Activated CD8-positive, alpha-beta T cell treated with anti-CD3 and anti-CD28 coated beads for 36 hours (primary cell): ENCODE measurements at places on chromosomes 7 and 10.

- DNase-seq: no peak
These were observed 1.8 kb upstream of the EFCAB10 start for GRCh38 chr7:105583061-105583460.

DNA sequence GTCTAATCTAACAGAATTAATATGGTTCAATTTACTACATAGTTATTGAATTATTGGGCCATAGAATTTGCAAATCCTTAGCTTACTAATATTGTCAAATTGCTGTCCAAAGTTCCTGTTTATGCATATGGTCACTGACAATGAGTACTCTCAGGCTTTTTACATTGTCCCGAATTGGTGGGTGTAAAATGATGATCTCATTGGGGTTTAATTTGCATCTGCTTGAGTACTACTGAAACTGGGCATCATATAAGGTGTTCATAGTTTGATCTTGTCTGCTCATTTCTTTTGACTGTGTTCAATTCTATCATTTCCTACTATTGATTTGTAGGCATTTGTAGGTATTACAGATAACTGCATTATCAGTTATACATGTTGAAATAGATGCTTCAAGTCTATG is 12.7 kb downstream of the ABCA13 start:
- no peak for DNase-seq

GRCh38 chr7:106402898-106403297 is 118.1 kb upstream of the NAMPT start:
- no peak for DNase-seq

- no peak for DNase-seq
These were observed 57.0 kb upstream of the GPR158 start for GRCh38 chr10:25117757-25118156.

GRCh38 chr7:72316148-72316547 is 96.0 kb downstream of the CALN1 start:
- DNase-seq: no peak

DNA sequence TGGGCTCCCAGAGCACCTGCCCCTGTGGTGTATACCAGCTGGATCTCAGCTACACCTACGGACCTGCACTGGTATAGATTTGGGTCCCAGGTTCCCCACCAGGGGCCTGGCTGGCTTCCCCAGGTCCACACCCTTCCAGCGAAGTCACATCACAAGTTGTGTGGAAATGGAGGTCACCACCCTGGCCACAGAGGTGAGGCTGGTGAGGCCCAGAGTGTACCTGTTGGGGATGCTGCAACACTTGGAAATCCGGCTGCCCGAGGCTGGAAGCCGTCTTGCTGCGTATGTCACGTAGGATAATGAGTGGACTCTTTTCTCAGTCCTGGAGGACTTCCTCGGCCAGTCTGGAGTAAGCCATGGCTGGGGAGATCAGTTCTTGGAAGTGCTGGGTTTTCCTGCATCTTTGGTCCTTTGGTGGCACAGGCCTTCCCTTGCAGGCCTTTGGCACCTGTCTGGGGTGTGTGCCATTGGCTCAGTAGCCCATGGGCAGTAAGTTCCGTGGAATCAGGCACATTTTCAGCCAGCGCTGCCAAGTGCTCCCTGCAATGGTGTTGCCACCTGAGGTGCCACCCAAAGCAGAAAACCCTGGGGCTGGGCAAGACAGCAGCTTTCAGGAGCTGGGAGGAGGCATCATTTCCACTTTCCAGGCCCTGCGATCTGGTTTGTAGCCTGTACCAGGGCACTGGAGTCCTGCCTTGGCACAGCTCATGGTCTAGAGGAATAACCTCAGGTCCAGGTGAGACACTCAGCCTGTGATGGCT is 97.9 kb downstream of the LHPP start:
- no peak for DNase-seq

DNA sequence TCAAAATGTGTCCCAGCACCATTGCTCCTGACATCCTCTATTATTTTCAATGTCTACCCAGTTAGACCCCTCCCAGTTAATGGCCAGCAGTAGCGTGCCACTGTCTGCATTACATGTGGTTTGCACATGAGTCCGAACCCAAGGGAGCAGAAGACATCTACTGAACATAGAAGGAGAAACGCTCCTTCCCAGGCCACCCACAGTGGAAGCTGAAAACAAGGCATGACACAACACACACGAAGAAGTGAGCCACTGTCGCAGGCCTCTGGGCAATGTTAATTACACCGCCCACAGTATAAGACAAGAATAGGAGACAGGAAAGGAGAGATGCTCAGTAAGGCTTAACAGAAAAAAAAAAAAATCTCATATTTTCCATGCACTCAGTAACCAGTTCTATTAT is 50.5 kb downstream of the MKX start:
- no peak for DNase-seq

GRCh38 chr7:34385384-34385783 is 272.6 kb upstream of the NPSR1 start:
- no peak for DNase-seq

- no peak for DNase-seq
These were observed 2.2 kb downstream of the GLUD1 start for GRCh38 chr10:87092376-87092860.

- no peak for DNase-seq
These were observed 11.5 kb downstream of the SGPL1 start for GRCh38 chr10:70827086-70827757.

- DNase-seq: peak; percentile 57
These were observed 1.0 kb downstream of the SRGN start for GRCh38 chr10:69088801-69089501.

- no peak for DNase-seq
These were observed 35.9 kb upstream of the CCSER2 start for GRCh38 chr10:84292502-84292901.

GRCh38 chr10:92278996-92279696 is 11.7 kb downstream of the CPEB3 start:
- no peak for DNase-seq

- no peak for DNase-seq
These were observed 173.4 kb downstream of the RNF216 start for GRCh38 chr7:5607951-5608656.

DNA sequence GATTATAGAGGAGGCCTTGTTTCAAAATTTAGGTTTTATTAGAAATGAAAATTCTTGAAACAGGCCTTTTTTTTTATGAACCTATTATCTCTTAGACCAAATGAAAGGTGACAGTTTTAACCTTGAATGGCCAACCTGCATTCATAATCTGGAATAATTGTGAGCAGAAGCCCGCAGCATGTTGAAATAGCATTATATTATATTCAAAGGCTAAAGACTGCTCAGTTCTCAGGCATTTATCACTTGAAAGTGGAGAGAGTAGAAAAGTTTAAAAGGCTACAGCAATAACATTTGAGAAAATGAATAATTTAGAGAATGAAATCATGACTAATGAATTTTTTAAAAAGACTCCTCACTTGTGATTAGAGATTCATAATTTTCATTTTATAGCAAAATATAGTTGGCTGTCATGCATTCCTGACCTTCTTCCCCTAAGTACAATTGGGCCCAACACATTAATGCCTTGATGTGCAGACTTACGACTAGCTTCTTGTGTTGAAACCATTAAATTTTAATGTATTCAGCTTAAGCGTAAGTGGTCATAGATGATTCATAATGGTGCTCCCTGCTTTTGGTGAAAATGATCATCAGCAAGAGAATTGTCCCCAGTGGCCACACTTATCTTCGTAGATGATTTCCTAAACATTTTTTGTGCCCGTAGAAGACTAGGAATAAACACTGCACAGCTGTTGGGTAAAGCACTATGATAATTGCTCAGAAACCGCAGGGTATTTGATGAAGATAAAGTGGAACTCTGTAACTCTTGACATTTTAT is 346.6 kb upstream of the BMPER start:
- no peak for DNase-seq

DNA sequence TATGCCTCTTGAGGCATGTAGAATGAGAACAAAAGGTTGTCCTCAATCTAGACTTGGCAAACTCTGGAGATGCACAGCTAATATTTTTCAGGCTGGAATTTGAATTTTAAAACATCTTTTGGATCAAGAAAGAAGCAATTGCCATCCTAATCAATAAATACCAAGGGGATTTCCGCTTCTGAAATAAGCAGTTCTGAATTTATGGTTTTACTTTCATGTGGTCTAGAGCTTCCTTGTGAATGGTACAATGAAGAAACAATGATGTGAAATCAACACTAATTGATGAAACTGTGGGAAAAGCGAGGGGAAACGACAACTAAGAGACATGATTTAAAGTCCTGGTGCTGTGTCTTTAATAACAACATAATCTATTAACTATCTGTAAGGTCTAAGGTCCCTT is 1202.7 kb downstream of the SORCS3 start:
- no peak for DNase-seq

DNA sequence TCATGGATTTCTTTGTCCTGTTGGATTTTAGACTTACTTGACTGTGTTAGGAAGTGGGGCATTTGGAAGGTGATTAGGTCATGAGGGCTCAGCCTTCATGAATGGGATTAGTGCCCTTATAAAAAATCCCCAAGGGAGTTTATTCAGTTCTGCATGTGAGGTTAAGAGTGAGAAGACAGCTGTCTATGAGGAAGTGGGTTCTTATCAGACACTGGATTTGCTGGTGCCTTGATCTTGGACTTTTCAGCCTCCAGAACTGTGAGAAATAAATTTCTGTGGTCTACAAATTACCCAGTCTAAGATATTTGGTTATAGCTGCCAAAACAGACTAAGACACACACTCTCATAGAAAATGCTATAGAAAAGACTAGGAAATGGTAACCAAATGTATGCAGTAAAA is 724.7 kb upstream of the FZD8 start:
- no peak for DNase-seq

DNA sequence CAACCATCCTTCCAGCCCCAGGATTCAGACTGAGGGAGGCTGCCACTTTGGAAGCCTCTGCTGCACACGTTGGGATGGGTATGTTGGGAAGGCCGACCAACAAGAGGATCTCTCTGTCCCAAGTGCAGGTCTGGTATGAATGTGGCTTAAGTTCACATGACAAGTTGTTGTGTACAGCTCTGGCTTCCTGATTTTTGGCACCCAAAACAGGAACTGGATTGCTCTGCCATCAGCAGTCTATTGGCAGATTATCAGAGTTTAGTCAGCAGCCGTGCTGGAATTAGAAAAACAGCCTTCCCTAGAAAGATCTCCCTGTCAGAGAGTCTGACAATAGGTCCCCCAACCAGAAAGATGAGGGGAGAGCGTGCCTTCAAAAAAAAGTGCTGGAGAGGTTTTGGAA is 66.9 kb downstream of the GOLGA7B start:
- no peak for DNase-seq

GRCh38 chr7:112124061-112124766 is 82.0 kb downstream of the DOCK4 start:
- DNase-seq: no peak

DNA sequence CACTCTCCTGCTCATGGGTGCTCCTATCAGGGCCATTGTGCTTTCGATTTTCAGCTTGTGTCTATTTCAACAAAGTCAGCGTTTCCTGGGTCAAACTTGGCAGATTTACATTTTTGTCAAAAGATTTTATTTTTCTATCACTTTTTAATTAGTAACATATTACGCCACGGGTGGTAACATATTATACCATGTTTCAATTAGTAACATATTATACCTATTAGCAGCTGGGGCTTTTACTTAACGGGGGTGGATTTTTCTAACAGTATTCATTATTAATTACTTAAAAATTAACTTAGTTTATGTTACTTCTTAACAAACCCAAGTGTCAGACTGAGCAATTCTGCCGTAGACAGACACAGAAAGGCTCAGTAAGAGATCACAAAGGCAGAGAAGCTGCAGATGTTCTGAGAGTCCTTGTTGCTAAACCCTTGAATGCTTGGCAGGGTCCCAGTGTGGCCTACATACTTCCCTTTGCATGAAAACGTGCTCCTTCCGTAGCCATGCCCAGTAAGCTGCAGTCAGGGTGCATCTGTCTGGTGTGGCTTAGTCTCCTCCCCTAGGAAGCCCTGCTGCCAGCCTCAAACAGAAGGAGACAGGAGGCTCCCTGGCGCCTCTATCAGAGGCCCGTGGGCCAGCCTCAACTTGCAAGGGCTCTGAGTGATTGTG is 263.1 kb upstream of the CXCL12 start:
- DNase-seq: no peak

GRCh38 chr7:30510124-30511075 is 5.8 kb upstream of the GGCT start:
- DNase-seq: peak; percentile 36

DNA sequence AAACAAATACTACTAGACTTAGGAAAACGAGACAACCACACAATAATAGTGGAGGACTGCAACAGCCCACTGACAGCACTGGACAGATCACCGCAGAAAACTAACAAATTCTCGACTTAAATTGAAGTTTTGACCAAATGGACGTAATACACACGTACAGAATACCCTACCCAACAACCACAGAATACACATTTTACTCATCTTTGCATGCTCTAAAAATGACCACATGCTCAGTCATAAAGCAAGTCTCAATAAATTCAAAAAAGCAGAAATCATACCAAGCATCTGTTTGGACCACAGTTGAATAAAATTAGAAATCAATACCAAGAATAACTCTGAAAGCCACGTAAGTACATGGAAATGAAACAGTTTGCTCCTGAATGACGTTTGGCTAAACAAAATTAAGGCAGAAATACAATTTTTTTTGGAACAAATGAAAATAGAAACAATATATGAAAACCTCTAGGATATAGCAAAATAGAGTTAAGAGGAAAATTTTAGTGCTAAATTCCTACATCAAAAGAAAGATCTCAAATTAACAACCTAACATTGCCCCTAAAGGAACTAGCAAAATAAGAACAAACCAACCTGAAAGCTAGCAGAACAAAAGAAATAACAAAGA is 30.6 kb downstream of the MAPK8 start:
- DNase-seq: no peak

GRCh38 chr7:22651534-22652243 is 75.3 kb upstream of the IL6 start:
- no peak for DNase-seq

DNA sequence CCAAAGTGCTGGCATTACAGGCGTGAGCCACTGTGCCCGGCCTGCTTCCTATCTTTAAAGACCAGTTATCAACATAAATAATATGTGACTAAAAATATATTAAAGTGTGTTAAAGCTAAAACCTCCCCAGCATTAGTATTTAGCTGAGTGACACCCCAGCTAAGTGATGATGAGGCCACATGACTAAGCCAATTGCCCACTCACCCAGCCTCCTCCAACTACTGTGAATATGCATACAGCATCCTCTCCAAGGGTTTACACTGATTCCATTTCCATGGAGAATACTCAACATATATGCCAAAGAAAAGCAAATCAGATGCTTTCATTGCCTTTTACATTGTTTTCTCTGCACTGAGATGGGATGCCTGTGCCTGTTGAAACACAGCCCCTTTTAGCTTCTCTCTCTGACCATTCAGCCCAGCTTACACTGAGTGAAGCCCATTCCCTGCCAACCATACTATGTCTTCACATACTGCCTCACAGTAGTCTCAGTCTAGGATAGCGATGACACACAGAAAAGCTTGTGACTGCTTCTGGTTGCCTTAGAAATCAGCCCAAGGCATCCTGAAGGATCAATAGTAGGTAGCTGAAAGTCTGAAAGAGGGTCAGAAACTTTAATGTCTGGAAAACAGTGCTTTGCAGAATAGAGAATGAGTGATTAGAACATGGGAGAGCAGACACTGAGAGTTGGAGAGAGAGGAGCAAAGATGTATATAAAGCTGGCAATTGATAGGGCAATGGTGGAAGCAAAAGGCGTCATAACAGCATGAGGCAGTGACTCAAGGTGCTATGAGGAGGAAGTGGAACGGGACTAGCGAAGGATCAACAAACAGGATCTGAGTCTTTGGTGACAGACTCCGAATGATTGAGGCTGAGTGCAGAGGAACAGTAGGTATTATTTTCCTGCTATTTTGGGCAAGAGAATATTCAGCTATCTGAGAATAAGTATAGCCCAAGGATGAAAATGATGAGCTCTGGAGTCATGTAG is 19.8 kb upstream of the ATE1 start:
- no peak for DNase-seq

- no peak for DNase-seq
These were observed 49.4 kb upstream of the DPYSL4 start for GRCh38 chr10:132137111-132138072.

GRCh38 chr7:7247658-7248057 is 65.3 kb downstream of the C1GALT1 start:
- no peak for DNase-seq
